Stimulated activated CD4-positive, alpha-beta T cell treated with anti-CD3 and anti-CD28 coated beads, Interleukin-1b, Interleukin-23, amount 100 ng/mL, for 24 hours (primary cell): ENCODE measurements at places on chromosomes 1 and 21.
A peak's percentile ranks its signal among the peaks of the same experiment; 100 is the strongest.

DNA sequence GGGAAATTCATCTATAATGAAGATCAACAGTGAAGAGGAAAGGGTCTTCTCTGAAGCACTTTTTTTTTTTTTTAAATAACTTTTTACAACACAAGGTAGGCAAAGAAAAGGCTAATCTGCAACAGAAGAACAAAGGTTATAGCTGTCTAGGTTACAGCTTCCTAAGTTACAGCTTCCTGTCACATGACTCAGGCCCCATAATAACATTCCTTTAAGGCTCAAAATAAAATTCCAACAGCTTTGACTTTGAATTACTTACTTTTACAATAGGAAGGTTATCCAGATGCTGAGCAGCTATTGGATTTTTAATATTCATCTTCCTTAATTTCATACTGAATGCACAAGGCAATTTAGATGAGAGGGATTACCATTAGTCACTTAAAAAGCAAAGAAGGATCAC, 40.4 kb upstream of the TMEM61 start:
- DNase-seq, result no peak

- DNase-seq, result no peak
Measured at GRCh38 chr21:35014302-35015041, 34.6 kb downstream of the RUNX1 start.

- DNase-seq, result no peak
Measured at GRCh38 chr1:60762911-60763310, 319.4 kb upstream of the NFIA start.

- no peak for DNase-seq
Measured at GRCh38 chr1:3552176-3552575, 59.1 kb downstream of the MEGF6 start.

DNA sequence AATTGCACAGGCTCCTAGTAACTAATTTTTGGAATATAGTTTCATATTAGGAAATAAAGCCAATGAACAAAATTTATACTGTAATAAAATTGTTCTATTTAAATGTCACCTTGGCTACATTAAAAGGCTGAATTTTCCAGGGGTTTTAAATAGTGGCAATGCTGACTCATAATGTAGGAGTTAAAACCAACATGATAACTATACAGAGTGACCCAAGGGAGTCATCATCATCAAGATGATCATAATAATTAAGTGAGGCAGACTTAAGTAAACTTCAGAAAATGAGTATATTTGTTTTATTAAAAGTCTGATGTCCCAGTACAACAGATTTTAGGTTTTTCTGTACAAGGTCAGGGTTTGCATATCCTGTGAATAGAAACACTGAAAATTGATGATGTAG, 183.4 kb downstream of the PLPPR4 start:
- no peak for DNase-seq

- no peak for DNase-seq
Measured at GRCh38 chr1:221740369-221740992, 1.4 kb downstream of the DUSP10 start.

DNA sequence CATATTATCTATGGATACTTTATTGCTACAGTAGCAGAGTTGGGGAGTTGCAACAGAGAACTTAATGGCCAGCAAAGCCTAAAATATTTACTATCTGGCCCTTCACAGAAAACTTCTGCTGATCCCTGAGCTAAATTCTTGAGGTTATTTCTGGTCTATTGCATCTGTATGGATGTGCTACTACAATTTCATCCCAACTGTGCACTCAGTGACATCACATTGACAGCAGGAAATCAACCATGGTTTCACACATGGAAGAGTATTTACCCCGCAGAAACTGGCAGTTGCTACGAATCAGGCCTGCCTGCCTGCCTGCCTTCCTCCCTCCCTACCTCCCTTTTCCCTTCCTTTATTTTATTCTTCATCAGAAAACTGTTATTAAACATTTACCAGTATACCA, 12.1 kb downstream of the CLCA2 start:
- DNase-seq, result no peak

DNA sequence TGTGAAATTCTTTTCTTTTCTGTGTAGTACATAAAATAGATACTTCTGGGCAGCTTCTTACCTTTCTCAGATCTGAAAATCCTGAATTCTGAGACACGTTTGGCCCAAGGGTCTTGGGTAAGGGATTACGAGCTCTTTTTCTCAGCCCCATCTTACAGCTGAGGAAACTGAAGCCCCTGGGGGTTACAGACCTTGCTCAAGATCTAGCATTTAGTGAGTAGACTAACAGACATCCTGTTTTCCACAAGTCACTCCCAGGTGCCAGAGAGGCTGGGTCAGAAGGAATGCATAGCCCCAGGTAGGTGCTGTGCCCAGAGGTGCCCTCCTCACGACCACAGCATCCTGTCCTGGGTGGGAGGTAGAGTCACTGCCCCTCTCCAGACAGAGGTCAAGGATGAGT, 13.2 kb upstream of the CREG1 start:
- no peak for DNase-seq

GRCh38 chr1:27136998-27137542, 17.9 kb downstream of the SLC9A1 start:
- peak; percentile 70 for DNase-seq

GRCh38 chr1:237832858-237833257, 57.9 kb downstream of the ZP4 start:
- DNase-seq, result no peak

DNA sequence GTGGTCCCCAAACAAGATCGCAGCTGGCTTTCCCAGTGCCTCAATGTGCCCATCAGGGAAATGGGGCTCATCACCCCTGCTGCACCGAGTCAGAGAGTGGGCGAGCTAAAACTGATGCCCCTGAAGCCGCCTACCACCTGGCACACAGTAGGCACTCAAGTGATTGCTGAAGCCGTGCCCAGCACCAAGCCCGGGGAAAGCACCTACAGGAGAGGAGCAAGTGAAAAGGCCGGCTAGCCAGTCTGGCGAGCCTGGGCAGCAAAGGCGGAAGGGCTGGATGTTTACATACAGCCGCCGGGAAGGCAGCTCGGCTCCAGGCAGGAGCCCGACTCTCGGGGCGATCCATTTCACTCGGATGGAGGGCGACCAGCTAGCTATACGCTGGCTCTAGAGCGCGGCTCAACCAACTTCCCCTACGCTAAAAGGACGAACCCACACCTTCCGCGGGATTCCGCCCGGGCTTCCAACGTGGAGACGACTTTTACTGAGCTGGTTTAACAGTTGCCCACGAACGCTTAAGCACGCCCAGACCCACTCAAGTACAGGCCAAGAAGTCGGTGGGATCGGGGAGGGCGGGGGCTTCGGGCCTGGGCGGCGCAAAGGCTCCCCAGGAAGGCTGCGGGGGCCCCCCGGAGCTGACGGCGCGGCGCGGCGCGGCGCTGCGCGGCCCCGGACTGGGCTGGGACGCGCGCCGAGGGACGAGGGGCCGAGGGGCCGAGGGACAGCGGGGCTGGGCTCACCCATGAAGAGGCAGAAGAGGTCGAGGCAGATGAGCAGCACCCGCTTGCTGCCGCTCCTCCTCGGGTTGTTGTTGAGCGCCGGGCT, 1.0 kb downstream of the PLPP3 start:
- no peak for DNase-seq

GRCh38 chr1:204846546-204846945, 24.1 kb upstream of the NFASC start:
- no peak for DNase-seq

DNA sequence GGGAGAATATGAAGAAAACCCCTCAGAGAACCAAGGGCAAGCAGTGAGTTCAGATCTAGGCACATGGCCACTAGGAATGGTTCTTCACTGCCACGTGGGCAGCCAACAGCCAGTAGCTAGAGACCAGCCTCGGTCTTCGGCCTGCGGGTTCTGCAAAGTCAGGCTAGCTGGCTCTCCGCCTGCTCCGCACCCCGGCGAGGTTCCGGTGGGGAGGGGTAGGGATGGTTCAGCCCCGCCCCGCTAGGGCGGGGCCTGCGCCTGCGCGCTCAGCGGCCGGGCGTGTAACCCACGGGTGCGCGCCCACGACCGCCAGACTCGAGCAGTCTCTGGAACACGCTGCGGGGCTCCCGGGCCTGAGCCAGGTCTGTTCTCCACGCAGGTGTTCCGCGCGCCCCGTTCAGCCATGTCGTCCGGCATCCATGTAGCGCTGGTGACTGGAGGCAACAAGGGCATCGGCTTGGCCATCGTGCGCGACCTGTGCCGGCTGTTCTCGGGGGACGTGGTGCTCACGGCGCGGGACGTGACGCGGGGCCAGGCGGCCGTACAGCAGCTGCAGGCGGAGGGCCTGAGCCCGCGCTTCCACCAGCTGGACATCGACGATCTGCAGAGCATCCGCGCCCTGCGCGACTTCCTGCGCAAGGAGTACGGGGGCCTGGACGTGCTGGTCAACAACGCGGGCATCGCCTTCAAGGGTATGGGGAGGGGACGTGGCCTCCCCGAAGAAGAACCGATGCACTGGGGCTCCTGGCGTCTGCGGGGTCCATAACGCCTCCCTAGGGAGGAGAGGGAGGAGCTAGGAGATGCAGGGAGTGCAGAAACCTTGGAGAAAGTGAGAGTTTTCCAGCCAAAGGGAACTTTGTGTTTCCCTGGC, at the start of gene CBR1:
Gene CBR1, plus strand, starts transcription at position 312 of the 871 bp plus-strand sequence. Its CDS starts 92 bp downstream, at position 404.
- peak; percentile 66 for DNase-seq

- no peak for DNase-seq
Measured at GRCh38 chr1:173960625-173961024, 43.5 kb upstream of the SERPINC1 start.
